Foreskin fibroblast (primary cell): ENCODE measurements at places on chromosomes 3 and 15.

GRCh38 chr15:97234851-97235610 is 725.5 kb upstream of the ARRDC4 start:
- peak; percentile 67 for DNase-seq

DNA sequence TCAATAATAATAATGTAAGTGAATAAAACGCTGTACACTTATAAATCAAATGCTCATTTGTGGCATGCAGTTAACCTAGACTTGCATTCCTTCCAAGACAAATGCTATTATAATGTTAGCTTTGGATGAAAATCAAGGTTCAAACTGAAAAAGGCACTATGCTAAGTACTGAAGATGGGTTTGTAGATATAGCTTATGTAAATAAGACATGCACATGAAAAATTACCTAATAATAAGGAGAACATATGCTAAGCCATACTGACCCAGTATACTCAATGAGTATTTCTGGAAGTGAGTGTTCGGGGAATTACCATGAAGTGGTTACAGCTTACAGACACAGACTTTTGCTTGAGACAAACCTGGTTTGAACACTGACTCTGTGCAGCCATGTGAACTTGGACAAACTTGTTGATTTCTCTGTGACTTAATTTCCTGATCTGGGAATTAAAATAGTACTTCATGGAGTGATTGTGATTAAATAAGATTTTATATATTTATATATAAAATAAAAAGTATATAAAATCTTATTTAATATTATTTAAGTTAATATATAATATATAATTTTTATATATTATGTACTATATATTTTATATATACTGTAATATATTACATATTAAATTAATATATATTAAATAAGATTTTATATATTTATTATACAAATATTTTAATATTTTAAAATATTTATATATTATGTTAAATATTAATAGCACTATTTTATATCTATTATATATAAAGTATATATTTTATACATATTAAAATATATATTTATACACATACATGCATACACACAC is 159.2 kb downstream of the ZPLD1 start:
- no peak for DNase-seq

DNA sequence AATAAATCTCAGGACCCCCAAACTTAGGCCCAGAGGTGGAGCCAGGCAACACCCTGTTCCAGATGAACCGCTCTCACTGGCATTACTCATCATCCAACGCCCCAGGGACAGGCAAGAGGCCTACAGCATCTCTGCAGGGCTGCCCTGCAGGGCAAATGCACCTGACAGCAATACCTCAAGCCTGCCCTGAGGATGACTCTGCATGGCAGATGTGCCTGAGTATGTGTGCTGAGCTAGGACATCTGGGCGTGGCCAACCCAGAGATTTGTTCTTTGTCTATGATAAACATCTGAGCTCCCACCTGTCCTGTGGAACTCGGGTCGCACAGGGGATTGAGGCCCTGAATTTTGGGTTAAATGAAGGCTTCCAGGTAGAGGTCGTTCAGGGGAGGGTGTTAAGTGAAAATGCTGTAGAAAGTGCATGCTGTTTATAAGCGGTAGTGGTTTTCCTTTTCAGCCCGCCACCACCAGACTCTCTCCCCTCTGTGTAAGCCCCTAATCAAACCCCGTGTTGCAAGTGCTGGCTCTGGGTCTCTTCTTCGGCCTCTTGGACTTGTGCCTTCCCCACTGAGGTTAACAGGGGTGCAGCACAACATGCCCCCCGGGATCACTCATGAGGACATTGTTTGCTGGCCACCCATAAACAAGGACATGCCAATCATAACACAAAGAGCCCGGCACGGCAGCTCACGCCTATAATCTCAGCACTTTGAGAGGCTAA is 92.3 kb downstream of the ATP10A start:
- no peak for DNase-seq

GRCh38 chr3:120908030-120908794 is at the start of gene STXBP5L:
STXBP5L (plus strand) TSS chr3:120908205; CDS start chr3:120909579, 1,374 bp downstream.
- DNase-seq = peak; percentile 48

DNA sequence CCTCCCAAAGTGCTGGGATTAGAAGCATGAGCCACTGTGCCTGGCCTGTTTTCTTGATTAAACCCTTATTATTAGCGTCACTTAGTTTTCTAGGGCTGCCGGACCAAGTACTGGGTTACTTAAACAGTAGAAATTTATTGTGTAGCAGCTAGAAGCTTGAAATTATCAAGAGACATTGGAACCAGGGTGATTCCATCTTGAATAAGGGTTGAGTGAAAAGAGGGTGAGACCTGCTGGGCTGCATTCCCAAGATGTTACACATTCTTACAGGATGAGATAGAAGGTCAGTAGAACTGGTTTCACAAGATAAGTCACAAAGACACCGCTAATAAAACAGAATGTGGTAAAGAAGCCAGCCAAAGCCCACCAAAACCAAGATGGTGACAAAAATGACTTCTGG is 18.6 kb upstream of the FSTL1 start:
- peak; percentile 19 for DNase-seq

DNA sequence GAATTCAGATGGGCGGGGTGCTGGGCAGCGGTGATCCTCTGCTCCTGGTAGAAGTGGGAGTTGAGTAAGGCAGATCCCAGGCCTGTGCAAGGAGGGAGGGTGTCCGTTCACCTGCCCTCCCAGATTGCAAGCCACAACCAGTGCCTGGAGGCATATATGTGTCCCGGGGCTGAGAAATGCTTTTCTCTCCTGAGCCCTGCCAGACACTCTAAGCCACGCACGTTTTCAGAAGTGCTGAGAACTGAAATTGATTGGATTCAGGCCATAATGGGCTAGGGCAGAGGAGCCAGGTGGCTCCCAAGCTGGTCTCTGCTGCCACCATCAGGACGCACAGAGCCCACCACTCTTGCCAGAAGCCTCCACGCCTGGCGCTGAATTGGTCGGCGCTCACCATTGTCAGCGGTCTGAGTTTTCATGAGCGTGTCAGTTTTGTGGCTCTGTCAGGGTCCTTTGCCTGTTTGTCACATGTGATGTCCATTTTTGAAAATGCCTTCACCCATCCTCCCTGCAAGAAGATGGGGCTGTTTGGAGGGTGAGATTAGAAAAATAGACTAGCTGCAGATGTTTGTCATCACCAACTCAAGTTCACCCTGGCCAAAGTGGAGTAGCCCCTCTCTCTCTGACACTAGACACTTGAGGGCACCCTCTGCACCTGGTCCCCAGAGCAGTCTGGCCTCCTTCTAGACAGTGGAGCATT is 15.4 kb upstream of the BFSP2 start:
- DNase-seq = peak; percentile 69

DNA sequence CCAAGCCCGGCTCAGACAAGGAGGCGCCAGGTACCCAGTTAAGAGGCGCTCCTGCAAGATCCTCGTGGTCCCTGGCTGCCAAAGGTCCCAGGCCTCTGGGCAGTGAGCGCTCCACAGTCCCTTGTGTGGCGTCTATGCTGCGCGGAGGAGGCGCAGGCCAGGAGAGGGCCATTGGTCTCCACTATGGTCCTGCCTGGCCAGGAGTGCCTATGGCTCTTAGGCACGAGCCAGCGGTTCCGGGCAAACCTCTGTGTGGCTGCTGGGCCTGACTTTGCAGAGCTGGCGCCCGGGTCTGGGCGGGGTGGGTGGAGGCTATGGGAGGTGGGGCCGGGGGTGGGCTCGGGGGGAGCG is 660 bp upstream of the ADAMTSL3 start:
- DNase-seq = peak; percentile 2

- peak; percentile 39 for DNase-seq
These were observed 93.0 kb upstream of the C3orf80 start for GRCh38 chr3:160132226-160132625.

DNA sequence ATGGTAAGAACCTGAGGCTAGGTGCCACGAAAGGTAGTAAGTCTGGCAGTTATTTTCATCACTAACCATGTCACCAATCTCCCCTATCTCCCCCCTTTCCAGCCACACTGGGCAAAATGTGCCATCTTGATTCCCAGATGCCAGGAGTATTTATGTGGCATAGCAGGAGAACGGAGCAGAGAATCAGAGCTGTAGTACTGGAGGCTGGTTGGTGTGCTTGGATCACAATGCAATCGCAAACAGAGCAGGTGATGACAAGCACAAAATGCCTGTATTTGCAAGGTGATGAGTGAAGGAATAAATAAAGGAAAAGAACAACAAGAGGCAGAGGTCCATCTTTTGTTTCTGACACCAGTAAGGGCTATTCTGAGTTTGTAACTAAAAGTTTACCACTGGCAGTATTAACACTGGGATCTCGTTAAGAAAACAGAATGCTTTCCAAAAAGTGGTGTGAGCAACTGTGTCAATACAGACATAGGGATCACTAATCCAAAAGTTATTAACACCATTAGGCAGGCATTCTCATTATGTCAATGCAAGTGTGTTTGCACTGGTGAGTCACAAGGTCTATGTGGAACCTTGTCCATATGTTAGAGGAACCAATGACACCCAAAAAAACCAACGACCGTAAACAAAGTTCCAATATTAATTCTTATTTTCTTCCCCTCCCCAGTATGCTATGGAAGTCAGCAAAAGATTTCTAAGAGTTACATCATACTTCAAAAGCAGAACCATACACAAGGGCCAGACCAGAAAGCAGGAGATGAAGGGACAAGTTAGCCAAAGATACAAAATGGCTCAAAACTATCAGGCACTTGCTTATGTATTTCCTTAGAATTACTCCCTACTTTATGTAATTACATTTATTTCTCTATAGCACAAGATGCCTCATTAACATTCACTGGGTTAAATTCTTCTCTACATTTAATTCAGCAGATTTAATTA is 556.6 kb downstream of the FOXP1 start:
- no peak for DNase-seq

- DNase-seq = no peak
These were observed 29.8 kb upstream of the LPP start for GRCh38 chr3:188124184-188124583.

DNA sequence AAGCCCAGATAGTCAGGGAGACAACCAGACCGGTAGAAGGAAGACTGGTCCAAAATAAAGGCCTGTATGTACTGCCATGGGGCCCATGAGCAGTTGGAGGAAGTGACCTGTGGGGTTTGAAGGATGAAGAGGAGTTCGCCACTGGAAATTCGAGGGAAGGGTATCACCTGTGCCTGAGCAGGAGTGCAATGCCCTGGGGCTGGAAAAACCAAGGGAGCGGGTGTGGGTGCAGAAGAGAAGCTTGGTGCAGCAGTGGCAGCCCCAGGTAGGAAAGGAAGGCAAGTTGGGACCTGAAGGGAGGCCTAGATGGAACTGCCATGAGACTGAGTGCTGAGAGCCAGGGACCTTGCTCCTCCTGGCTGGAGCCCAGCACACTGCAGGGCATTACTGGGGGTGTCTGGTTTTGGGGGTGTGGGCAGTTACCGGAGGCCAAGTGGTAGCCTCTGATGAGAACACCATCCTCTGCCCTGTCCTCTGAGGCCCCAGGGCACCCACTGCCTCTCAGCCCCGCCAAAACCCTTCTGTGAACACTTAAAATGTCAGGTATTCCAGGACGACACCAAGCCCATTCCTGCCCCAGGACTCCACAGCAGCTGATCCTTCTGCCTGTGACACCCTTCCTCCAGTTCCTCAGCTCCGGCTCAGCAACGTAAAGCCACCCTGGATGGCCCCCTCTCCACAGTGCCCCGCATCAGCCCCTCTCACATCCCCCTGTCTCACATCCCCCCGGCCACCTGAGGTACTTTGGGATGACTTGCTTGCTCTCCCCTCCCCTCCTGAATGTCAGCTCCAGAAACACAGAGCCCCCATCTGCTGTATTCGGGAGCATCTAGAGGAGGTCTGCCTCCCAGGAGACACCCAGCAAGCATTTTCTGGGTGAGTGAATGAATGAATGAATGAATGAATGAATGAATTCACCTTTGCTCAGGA is 42.9 kb downstream of the WNT7A start:
- no peak for DNase-seq

DNA sequence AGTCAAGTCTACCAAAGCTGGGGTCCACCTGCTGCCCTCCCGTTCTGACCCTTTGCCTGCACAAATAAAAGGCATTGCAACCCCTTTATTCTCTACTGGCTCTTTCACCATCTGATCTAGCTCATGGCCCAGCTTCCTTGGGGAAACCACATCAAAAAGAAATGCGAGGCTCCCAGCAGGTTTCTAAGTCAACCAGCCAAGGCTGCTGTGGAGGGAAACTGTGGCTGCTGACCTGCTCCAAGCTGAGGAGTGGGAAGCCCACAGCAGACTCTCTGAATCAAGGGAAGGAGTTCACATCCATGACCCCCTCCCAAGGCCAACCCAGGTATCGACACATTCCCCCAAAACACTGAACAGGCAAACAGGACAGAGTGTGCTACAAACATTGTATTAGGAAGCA is 25.2 kb upstream of the SLCO2A1 start:
- DNase-seq = no peak

GRCh38 chr15:38545179-38545578 is 19.4 kb downstream of the RASGRP1 start:
- no peak for DNase-seq

DNA sequence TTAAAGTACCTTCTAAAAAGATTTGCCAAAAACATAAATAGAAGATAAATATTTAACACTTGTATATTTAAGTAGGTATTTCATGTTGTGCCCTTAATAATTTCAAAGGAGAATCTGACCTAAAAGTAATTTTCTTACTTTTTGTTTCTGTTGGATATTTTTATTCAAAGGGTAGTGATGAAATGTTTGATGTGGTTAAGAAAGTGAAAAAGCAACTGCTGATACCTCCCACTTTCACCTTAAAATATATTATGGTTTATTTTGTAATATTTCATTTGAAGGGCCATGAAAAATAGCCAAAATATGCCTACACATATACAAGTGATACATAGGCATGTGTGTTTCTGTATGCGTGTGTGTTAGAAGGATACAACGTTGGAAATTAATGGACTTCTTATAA is 5.8 kb upstream of the SLITRK3 start:
- no peak for DNase-seq

DNA sequence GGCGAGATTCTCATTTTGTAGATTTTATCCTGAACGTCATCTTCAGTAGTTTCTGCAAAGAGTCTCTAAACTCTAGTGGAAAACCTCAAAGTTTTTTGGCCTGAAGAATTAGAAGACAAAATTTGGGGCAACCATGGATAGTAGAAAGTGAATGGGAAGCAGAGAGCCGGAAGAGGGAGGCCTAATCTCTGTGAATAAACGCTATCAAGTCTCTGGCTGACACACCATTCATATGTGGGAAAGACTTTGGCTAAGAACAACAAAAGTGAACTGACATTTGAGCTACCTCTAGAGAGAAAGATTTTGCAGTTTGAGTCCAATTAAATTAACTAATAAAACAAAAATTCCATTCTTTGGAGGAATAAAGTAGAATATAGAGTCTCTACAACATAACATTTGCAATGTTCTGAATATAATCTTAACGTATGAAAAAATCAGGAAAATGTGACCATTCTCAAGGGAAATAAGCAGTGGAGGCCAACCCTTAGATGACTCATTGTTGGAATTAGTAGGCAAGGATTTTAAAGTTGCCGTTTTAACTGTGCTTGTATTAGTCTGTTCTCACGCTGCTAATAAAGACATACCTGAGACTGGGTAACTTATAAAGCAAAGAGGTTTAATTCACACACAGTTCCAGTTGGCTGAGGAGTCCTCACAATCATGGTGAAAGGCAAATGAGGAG is 184.6 kb downstream of the C3orf38 start:
- no peak for DNase-seq
